CD4-positive, alpha-beta memory T cell (primary cell): ENCODE measurements at places on chromosomes 7 and 10. TPM values are rescaled to one million over a fixed set of nuclear protein-coding genes. Genes with fewer than 3 reads are reported as not detected.

Gene OR13A1
- polyA plus RNA-seq = not detected

DNA sequence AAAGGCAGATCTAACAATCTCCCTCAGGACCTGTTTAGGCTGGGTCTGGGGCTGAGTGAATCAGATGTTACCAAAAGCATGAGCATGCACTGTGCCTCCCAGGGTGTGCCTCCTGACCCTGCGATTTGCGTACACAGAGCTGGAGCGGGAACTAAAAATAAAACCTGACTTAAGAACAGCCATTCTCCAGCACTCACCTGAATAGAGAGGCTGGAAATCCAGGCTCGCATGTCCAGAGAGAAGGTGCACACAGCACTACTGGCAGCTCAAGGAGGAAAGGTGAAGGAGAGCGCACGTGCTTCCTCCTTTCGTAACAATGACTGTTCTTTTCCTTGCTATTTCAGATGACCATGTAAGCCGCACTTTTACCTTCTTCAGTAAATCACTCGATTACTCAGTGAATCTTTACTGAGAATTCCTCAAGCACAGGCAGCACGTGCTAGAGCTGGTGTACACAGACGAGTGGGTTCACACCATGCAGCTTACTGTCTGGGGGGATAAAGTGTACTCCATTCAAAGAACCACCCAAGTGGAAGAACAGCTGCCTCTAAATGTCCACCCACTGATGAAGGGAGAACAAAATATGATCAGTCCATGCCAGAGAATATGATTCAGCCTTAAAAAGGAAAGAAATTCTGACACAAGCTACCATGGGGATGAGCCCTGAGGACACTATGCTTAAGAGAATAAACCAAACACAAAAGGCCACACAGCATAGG is 45.6 kb downstream of the SFMBT2 start:
- no peak for DNase-seq

DNA sequence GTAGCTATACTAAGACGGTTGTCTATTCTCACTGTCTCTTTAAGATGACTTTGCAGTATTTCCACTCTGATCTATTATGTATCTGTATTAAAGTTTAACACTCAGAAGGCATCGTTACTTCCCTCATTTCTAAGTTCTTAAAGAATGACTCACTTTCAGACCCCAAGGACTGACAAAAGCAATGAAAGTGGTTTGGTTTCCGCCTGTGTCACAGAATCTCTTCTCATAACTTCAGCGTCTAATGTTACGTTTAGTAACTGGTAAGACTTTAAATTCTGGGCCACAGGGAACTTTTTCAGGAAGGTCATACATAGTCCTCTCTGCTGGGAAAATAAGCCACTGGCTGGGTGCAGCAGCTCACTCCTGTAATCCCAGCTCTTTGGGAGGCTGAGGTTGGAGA is 892.0 kb upstream of the AUTS2 start:
- no peak for DNase-seq

Gene RAPGEF5
- polyA plus RNA-seq = not detected

GRCh38 chr10:52353960-52354394 is 39.9 kb downstream of the DKK1 start:
- DNase-seq = no peak

Gene FAM237B
- polyA plus RNA-seq = not detected
